ENCODE measurements at places on chromosomes 5 and 9.

DNA sequence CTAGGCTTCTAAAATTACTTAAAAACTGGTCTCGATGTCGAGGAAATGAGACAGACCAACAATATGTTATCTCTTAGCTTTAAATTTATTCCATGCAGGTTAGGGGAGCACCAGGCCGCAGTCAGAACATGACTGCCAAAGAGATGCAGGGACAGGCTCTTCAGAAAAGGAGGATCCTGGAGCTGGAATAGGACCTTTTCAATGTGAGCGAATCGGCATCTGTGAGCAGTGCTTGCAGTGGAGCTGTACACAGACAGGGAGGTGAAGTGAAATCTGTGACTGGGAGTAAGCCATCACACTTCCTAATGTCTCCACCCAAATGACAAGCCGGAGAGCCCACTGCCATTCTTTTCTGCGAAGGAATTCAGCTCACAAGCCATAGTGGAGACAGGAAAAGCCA is 78.2 kb downstream of the EFNA5 start:
- DNase-seq: no peak

GRCh38 chr9:111938427-111938800 is 41.8 kb downstream of the UGCG start:
- DNase-seq: no peak

GRCh38 chr9:137972355-137972987 is 94.9 kb downstream of the CACNA1B start:
- no peak for DNase-seq

DNA sequence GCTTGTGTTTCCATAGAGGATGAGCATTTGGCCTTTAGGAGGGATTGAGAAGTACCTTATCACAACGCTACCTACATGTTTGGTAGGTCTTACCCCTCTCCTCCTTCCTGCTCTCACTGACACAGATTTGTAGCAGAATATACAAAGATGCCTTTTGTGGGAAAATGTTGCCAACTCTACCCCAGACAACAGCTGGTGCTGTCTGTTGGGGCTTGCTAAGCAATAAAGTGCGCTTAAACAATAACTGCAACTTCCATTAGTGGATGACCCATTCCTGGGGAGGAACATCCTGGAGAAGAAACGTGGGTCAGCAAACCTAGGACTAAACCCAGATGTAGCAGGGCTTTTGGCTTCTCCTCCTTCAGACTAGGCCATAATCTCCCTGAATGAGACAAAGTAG is 174.3 kb downstream of the EFNA5 start:
- DNase-seq: no peak

GRCh38 chr5:154276973-154277331 is 86.4 kb downstream of the GALNT10 start:
- no peak for DNase-seq

DNA sequence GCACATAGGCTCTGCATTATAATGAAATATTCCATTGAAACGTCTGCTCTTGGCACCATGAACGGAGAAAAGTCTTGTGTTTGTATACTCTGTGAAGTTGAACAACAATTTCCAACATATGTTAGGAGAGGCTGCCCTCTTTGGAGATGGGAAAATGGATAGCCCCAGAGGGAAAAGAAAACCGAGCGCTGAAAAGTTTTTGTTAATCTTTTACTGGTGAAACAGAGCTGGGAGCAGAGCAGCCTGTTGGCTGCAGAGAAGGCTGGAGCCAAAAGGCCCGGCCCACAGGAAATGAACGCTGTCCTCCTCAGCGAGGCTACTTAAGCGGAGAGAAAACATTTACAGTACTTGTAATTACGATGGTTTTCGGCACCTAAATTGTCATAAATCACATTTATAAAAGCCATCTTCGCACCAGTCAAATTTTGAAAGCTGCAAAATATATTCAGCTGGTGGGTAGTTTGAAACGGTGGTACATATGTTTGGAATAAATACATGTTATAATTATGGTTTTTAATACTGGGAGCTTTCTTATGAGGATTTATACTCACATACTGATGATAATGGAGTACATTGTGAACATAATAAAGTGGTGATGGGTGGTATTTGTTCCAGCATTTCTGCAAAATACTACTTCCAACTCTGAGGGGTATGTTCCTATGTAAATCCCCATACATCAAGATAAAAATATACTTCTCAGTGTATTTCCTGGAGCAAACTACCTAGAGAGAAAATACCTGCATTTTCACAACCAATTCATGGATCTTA is 129.6 kb upstream of the CNTLN start:
- no peak for DNase-seq

DNA sequence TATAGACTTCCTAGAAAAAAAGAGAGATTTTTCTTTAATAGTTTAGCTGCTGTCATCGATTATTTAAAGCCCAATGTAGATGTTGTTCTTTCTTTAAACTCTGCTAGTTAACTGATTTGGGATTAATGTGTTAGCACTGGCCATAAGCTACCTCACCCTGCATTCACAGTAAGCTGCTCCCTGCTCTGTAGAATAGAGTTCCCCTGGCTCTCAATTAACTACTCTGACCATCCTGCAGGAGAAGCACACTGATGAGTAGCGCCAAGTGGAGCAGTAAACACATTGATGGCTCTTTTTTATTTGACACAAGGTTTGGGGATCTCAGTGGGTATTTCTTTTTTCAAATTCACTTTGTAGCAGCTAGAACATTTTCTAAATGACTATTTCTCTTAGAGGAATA is 807.9 kb upstream of the ZNF608 start:
- no peak for DNase-seq

- DNase-seq: no peak
Observed at GRCh38 chr5:1279443-1280151, 15.3 kb downstream of the TERT start.

DNA sequence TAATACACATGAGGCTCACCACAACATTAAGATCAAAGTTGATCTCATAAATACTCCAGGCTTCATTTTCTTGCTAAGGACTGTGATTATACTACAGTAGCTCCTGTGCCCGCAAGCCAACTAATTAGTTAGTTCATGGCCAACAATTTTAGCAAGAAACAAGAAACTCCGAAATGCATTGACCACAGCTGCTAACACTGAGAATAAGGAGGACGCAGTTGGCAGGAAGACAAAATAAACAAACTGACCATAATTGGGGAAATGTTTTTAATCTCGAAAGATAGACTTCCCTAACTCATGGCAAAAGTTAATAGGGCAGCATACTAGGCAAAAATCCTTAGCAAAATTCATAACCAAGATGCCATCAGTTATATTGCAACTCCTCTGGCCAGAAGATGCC is 115.5 kb upstream of the SPEF2 start:
- no peak for DNase-seq

- no peak for DNase-seq
Observed at GRCh38 chr5:59449905-59450644, 443.5 kb downstream of the PDE4D start.

GRCh38 chr5:1193591-1193985 is 7.8 kb upstream of the SLC6A19 start:
- no peak for DNase-seq

DNA sequence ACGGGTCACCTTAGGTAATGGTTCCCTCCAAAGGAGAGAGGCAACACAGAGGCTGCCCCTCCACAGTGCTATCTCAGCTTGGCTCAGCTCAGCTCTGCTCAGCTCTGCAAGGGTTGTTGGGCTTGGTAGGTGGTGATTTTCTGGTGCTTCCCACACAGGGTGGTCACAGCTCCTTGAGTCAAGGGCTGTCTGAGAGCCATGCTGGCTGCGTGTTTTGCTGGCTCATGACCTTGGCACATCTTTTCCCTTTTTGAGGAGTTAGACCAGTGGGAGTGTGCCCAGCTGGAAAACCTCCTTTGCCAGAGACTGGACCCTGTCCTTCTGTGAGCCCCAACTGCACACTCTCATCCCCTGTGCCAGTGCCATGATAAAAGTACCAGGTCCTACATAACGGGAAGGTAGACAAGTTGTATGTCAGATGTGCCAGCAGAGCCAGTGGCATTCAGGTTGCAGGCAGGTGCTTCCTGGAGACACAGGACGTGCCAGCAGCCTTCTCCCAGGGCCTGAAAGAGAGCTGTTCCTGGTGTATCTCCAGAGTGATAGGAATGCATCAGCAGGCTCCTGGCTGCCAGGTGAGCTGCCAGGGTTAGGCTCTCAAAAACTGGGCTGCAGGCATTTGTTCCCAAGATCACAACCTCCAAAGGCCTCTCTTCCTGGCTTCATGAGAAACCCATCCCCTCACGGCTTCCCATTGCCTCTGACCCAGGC is 118.6 kb upstream of the CXCL14 start:
- no peak for DNase-seq

DNA sequence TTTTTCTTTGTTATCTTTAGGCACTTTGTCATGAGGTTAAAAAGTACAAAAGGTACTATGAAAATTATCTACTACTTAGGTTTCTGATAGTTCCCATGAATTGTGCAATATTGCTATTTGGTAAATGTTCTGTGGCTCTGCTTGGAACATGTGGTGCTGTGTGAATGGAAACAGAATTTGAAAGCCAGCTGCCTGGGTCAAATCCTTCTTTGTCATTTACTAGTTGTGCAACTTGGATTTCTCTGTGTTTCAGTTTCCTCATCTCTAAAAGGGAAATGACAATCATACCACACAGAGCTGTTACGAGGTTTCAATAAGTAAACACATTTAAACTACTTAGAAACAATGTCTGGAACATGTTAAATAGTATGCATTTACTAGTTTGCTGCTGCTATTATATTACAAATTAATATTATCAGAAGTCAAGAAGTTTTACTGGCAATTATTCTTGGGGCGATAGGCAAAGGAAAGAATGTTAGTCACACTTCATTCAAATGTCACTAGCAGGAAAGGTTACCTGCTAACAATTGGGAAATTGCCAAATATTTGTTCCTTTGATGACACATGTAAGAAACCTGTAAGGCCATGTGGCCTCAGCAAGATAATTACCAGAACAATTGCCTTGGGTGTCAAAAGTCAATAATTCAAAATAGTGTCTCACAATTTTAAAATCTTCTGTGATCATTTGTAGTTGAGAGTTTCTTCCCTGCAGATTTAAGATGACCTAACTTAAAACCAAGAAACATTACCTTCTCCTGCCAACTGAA is 184.8 kb downstream of the KIAA0825 start:
- no peak for DNase-seq

DNA sequence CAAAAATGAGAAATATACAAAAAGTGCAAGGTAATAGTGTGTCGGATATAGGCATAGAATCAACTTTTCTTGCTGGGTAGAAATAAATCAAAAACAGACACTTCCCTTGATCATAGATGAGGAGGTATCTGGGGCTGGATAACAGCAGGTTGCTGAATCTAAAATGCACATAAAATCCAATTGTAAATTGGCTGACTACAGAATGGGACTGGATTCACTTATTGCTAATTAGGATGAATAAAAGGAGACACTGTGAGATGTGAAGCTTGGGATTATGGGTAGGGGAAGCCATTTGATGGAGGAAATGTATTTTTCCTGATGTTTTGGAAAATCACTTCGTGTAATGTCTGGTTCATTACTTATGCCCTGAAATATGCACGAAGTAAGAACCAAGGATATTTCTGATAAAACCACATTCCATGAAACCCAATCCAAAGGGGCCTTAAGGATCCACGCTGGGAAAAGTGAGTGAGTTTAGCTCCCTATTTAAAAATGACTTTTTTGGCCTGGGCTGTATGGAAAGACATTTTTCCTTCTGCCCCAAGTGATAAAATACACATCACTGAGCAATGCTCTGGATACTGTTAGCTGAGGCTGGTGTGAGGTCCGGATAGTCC is 136.1 kb downstream of the MARCHF11 start:
- DNase-seq: no peak

- DNase-seq: no peak
Observed at GRCh38 chr9:37425298-37425752, 2.8 kb downstream of the GRHPR start.

- DNase-seq: no peak
Observed at GRCh38 chr9:76729980-76730737, 34.1 kb upstream of the PCA3 start.

DNA sequence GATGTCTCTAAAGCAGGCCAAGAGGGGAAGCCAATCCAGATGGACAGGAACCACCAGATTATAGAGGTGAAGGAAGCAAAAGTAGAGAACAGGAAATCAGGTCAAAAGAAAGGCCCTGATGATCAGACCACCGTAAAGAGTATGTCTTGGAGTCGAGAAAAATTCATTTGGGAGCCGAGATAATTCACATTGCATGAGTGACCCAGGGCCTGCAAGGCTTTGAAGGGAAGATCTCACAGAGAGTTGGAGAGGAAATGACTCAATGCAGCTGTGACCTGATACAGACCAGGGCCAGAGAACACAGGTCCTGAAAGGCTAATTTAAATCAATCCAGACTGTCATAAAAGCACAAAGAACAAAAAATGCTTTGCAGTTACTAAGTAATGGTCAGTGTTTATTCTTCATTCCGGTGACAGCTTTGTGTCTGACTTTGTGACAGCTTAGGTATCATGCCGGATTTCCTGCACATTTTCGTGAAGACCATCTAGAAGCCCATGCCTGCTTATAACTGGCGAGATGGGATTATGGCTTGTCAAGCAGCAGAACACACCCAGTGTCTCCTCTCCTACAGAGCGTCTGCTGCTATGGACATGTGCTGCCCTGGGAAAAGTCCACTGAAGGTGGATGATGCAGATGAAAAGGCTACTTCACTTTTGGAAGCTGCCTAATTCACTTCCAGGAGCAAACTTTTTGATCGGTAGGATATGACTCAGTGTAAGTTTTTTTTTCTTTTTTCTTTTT is 5.8 kb upstream of the ACTBL2 start:
- DNase-seq: no peak

DNA sequence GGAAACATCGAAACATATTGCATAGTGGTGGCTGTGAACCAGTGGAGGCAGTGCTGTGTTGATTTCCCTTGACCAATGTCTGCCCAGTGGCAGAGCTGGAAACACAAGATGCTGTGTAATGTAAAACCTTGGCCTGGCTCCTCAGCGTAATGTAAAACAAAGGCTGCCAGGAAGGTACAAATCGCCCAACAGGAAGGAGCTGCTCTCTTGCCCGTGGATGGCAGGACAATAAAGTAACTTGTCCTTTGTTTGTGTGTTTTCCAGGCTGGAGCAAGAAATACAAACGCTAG is 143.4 kb downstream of the PALM2AKAP2 start:
- no peak for DNase-seq

DNA sequence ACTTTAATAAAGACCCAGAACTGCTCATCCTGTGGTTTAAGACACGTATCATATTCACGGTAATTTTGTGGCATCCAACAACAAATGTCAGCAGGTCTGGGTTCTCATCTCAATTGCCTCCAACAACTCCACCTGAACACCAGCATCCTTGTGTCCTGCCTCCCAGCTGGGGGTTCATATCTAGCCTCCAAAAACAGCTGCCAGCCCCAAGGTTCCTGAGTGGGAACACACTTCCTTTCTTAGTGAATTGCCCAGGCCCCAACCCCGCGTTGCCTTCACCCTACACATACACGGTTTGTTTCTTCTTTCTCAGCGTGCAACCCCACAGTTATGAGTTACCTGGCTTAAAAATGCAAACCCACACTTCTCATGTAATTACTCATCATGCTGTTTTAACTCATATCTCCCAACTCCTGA is 77.9 kb downstream of the SEMA4D start:
- DNase-seq: peak; percentile 78

GRCh38 chr5:473551-474192 is 30.7 kb downstream of the EXOC3 start:
- DNase-seq: peak; percentile 37

DNA sequence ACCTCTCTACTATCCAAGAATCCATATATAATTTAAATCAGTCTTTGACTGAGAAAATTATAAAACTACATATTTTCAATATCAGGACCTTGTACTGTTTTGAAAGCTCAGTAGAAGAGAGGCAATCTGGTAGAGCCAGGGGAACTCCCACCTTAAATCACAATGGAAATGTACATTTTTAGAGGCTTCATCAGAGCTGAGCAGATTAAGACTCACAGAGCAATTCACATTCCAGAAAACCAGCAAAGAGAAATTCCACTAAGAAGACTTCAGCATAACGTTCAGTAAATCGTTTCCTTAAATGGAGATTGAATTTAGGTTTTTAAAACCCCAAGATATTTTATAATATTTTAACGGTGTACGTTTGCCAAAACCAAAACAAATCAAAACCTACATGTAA is 227.8 kb upstream of the TRPM3 start:
- no peak for DNase-seq
